Right renal cortex interstitium (tissue), 3 donors: ENCODE measurements at places on chromosomes 11 and 22.

DNA sequence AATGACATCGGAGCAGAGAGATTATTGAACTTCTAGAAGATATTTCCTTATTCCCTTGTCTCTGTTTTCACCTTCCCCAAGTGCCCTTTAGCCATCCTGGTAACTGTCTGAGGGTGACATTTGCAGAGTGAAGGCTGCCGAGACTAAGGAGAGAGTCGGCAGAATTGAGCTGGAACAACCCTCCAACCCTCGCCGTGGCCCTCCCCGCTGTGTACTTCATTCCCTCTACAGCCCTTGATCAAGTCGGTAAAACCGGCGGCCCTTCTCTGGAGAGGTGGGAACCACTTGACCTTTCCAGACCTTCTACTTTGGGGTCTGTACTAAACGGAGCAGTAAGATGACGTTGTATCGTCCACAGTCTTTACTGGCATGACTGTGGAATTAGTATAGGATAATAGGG is 26.1 kb downstream of the OR8B12 start:
- no peak for DNase-seq

DNA sequence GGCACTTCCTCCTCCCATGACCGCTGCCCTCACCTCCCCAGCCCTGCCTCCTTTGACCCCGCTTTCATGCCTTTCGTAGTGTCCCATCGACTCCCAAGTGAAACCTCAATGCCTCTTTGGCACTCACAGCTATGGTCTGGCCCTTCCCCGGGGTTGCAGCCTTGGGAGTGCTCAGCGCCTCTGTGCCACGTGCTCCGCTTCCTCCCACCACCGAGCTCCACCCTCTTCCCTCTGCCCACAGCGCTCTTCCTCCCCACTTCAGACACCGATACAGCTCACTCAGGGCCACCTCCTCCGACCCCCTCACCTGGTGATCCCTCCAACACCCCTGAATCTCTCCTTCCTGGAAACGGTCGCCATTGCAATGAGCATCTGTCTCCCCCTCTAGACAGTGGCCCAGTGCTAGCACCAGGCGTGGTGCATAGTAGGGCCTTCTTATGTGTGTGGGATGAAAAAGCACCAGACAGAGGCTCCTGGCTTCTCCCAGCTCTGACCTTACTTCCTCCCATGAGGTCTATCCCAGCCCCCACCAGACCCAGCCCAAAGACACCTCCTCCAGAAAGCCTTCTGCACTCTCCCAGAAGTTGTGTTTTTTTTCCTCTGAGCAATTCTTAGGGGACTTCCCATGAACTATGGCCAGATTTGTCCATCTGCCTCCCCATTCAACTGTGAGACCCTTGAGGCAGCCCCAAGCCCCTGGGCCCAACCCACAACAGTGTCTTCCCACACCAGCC is 16.4 kb upstream of the SCGB1A1 start:
- DNase-seq, result no peak

DNA sequence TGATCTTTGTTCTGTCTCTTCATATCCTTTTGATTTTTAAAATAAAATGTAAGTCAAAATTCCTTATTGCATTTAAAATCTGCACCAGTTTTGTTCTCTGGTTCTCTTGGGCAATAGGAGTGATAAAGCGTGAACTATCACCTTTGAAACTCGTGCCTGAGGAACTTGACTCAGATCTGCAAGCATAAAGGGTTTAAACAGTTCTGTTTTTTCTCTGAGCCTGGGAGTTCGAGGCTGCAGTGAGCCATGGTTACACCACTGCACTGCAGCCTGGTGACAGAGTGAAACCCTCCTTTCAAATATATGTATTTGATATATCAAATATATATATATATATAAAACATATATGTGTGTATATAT is 38.9 kb upstream of the CLMP start:
- DNase-seq, result no peak

DNA sequence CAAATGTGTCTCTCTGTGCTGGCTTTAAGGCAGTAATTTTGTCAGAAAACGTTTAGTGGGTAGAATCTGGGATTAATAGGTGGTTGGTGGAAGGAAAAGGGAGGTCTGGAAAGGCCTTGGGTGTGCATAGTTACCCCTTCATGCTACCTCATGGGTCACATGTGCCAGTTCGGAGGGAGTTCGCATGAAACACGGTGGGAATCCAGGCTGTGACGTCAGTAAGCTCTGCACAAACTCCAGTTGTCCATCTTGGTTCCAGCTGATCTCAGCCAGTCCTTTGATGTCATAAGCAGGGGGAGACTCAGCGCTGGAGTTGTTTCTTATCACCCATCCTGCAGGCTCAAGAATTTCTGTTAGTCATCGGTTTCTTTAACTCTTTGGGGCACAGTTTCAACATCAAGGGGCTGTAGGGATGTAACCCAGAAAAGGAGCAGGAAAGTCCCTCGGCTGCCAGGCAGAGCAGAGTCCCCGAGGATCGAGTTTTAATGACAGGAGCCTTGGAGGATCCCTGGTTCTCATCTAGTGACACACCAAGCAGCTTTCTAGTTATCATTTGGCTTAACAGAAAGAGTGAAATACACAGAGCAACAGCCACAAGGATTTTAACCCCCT is 28.9 kb downstream of the MOV10L1 start:
- DNase-seq, result no peak

DNA sequence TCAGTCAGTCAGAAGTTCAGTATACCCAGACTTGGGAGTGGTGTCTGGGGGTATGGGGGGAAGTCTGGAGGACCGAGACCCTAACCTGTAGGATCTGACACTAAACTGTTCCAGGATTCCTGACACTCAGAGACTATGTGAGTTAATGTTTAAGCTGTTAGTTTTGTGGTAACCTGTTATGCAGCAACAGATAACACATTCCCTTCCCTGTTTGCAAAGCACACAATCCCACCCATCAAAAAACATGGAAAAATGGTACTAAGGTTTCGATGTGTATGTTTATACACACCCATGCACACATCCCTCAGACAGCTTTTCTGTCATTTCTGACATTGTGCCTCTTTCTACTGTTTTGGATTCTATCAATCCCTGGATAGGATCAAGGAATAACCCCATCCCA is 27.6 kb downstream of the ZNF280B start:
- DNase-seq, result no peak

GRCh38 chr11:29449281-29450074 is 567.4 kb downstream of the KCNA4 start:
- no peak for DNase-seq

DNA sequence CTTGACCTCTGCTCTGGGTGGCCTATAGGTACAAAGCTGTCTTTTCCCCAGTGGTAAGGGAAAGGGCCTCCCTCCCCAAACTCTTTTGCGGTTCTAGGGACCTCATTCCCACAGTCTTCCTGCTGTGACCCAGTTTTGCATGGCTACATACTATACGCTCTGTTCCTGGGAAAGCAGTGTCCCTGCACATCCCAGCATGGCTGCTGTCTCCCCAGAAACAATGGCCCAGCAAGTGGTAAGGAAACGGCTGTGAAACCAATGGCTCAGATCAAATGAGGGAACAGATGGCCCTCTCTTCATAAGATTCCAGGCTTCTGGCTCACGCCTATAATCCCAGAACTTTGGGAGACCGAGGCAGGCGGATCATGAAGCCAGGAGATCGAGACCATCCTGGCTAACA is 41.1 kb downstream of the RPL27A start:
- no peak for DNase-seq

DNA sequence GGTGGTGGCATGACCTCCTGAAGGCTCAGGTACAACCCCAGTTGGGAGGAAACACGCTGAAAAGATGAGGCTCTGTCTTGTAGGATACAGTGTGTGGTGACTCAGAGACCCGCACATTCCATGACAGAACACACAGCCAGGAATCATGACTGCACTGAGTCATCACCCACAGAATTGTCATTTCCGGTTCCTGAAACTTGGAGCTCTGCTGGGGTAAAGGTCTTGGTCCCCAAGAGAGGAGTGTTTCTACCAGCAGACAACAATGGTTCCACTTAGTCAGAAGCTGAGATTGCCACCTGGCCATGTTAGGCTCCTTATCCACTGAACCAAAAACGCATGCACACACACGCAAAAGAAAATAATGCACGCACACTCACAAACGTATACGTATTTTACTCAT is 31.5 kb upstream of the CYB5R3 start:
- no peak for DNase-seq
